ENCODE measurements at places on chromosomes 12 and 14.

DNA sequence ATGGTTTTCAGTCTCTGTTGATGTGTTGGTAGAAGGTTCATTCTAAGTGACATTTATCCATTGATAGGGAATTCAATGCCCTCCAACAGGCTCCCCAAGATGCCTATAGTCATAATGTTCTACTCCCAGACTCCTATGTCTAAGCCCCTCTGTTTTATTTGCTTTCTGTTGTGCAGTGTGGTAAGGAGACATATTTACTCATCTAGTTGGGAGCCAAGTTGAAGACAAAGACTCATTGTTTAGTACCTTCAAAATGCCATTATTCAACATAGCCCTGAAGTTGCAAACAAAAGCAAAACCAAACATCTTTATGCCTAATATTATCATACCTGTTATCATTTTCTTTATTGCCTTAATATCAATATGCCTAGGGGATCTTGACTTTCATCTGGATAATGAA, 302.1 kb downstream of the RMST start:
- DNase-seq = no peak

- no peak for DNase-seq
Observed at GRCh38 chr14:100810435-100810834, 15.5 kb upstream of the MEG3 start.

- no peak for DNase-seq
Observed at GRCh38 chr14:83520837-83521236, 1987.2 kb upstream of the SEL1L start.

DNA sequence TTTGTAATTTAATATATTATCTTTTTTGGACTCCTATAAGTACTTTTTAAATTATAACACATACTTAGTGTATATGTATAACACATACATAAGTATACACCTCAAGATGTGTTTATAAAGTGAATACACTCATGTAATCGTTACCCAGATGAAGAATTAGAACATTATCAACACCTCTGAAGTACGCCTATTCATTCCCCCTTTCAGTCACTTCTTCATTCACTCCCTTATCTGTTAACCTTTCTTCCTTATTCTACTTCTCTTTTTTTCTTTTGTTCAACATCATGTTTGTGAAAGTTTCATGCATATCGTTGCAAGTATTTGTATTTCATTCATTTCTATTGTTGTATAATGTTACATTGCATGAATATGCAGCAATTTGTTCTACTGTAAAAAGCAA, 98.5 kb downstream of the ARID2 start:
- no peak for DNase-seq

- no peak for DNase-seq
Observed at GRCh38 chr14:66085224-66085623, 400.9 kb upstream of the CCDC196 start.

GRCh38 chr12:91127751-91128150, 16.5 kb upstream of the LUM start:
- no peak for DNase-seq

- no peak for DNase-seq
Observed at GRCh38 chr14:63487724-63488123, 55.5 kb downstream of the PPP2R5E start.

DNA sequence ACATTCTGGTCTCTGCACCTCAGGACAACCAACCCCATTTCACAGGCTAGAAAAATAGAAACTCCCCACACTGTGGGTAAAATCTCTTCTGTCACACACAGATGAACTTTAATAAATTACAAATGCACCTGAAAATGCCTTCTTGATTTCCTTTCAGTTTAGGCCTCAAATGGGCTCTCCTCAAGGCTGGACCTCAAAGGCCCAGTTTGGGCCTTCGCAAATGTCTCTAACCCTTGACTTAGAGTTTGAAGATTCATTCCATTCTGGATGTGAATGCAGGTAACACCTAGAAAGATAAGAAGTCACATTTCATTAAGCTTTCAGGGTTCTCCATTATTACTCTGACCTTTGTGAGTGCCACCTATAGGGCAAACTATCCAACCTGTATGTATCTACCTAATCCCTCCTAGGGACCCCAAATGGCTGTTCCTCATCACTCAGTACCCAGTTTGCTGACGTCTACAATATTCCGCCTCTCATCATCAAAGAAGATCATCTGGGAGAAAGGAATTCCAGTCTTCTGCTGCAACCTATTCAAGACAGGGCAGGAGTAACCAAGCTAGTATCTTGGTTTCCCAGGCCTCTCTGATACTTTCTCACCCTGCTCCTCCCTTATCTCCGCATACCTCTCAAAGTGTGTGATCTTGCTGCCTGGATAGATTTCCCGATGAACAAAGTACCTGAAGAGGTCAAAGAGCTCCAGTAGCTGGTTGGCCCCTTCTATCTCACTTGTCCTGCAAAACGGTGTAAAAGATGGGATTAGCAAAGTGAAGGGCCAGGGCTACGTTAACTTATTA, 776 bp upstream of the CHMP4A start:
- DNase-seq = no peak

DNA sequence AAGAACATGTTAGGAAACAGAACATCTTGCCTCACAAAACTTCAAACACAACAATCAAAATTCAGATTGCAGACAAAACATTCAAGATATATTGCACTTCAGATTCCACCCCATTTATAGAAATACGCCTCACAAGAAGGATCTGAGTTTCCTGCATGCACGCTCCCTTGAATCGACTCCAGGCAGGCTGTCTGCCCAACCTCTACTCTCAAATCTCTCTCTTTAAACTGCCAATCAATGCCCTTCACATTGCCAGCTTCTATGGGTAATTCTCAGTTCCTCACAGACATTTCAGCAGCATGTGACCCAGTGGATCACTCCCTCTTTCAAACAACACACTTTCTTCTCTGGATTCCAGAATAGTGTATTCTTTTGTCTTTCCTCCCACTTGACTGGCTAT, 184.1 kb downstream of the PRKD1 start:
- DNase-seq = no peak

- DNase-seq = no peak
Observed at GRCh38 chr14:104421401-104421821, 158.2 kb upstream of the C14orf180 start.

GRCh38 chr12:107467716-107468115, 217.9 kb upstream of the PWP1 start:
- no peak for DNase-seq

DNA sequence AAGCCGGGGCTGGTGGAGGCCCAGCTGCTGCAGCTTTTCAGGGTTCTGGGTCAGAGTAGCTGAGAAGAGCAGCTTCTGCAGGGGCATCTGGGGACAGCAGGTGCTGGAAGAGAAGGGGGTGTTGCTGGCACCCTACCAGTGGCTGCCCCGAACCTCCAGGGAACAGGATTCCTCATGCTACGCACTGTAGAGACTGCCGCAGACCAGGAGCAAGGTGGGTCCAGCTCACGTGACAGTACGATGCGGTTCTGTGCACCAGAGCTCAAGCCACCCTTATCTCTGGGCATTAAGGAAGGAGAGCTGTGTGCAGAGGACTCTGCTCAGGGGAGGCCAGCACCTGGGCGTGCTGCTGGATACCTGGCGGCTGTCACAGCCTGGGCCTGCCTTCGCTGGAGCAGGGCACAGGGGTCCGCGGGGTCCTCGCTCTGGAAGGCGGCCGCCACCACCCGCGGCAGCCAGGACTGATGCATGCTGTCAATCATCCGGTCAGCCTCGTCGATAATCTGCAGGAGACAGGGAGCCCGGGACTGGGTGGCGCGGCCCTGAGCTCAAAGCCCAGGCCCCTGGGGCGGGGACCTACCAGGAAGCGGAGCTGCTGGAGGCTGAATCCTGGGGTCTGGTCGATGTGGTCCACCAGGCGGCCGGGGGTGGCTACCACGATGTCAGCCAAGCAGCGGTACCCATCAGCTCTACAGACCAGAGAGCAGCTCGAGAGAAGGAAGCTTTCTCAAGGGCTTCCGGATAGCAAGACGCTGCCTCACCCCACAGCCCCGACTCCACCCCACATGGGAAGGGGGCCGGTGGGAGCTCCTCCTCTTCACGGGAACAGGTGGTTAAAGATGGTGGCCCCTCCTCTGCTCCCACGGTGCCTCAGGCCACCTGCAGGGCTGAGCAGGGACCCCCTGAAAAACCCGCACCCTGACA, 2.9 kb downstream of the DDX51 start:
- no peak for DNase-seq

Measured in HuH-7 (cell line).